Activated T-cell treated with anti-CD3 and anti-CD28 coated beads, Interleukin-2, amount 50 U/mL, for 72 hours (primary cell): ENCODE measurements at places on chromosomes 1 and 21.

DNA sequence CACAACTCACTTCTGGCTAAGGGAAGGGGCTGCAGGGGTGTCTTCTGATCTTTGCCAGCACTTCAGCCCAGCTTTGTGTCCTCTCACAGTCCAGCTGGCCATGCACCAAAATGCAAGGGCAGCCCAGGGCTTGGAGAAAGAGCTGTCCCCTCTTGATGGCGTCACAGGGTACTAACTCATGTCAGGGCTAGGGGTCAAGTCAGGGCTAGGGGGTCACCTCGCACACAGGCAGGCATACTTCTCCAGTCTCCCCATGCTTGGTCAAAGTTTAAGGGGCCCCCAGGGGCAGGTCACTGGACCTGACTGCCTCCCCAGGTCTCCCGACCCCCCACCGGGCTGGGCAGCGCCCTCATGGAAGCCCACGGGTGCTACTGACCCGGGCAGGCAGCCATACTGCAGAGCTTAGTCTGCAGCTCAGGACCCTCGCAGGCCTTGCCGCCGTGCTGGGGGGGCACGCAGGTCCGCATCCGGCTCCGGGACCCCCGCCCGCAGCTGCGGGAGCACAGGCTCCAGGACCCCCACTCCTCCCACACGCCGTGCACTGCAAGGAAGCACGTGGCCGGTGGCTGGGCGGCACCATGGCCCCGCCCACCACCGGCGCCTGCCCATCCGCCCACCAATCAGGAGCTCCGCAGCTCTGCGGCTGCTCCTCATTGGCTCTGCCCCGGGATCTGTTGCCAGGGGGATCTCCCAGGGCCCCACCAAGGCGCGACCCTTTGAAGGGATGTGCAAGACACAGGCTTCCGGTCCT lies 21.5 kb downstream of the ADGRB2 start:
- no peak for DNase-seq

DNA sequence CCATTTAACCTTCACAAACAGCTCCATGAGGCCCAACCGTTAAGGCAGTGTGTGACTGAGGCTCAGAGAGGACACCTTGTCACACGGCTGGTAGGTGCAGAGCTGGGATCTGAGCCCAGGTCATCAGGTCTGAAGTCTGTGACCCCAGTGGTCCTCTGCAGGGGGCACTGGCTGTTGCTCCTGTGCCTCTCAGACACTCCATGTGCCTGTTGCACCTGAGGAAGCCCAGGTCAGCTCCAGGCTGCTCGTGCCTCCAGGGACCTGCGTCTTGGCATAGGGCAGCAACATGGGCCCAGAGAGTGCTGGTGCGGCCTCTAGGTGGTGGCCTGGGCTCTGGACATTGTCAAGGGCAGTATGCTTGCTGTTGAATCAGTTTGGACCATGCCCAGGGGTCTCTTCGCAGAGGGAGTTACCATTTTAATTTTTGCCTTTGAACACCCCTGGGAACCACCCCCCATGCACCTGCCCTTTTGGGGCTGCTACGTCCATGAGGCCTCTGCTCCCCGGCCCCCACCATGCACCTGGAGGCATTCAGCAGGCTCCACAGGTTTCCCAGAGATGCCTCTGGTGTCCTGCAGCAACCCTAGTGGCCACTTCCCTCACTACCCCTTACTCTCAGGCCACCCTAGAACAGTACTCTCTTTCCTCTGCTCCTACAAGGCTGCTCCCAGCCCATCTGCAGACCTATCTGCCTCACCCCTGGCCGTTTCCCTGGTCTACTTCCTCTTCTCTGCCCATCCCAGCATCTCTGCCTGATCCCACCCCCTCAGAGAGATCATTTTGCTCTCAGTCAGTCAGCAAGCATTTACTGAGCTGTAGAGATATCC lies 25.2 kb upstream of the EPS8L3 start:
- DNase-seq, result no peak

GRCh38 chr1:195766709-195767108 lies 841.5 kb downstream of the KCNT2 start:
- DNase-seq, result no peak

GRCh38 chr1:203116091-203116820 lies 11.3 kb upstream of the ADORA1 start:
- DNase-seq, result no peak

- no peak for DNase-seq
Measured at GRCh38 chr21:34343347-34343746, 20.5 kb upstream of the KCNE2 start.

- no peak for DNase-seq
Measured at GRCh38 chr1:24606296-24606605, 36.9 kb upstream of the SRRM1 start.
